ENCODE measurements at places on chromosomes 6 and 20.

- no peak for DNase-seq
These were observed 25.3 kb downstream of the SERAC1 start for GRCh38 chr6:158142789-158143188.

DNA sequence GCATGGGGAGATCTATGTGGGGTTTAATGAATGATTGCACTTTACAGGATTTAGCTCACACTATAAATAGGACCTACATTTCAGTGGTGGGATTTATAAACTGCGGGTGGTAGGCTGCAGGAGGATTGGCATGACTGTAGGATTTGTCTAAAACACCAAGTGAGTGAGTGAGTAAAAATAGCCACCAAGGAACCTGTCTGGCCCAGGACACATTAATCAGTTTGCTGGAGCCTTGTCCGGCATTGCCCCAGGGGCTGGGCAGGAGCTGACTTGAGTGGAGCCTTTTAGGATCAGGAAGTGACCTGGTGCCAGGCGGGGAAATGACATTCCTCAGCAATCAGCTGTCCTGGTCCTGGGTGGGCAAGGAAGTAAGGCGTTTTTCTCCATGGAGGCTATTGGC lies 278.7 kb upstream of the PRND start:
- DNase-seq = no peak

- DNase-seq = no peak
These were observed 1.8 kb downstream of the PCSK2 start for GRCh38 chr20:17228624-17229061.

- DNase-seq = no peak
These were observed 4.4 kb downstream of the HLA-DQB1 start for GRCh38 chr6:32662099-32662498.

DNA sequence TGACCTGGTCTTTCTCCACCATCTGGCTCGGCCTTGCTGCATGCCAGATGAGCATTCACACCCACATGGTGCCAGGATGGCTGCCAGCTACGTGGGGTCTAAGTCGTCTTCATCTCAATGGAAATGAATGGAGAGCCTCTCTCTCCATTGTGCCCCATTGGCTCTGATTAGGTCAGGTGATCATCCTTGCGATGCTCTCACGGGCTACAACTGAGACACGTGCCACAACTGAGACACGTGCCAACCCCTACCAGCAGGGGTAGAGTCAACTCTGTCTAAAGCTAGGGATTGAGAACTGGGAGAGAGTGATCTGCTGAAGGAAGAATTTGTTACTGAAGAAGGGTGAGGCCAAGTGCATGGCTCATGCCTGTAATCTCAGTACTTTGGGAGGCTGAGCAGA lies 67.3 kb upstream of the RALY start:
- no peak for DNase-seq

DNA sequence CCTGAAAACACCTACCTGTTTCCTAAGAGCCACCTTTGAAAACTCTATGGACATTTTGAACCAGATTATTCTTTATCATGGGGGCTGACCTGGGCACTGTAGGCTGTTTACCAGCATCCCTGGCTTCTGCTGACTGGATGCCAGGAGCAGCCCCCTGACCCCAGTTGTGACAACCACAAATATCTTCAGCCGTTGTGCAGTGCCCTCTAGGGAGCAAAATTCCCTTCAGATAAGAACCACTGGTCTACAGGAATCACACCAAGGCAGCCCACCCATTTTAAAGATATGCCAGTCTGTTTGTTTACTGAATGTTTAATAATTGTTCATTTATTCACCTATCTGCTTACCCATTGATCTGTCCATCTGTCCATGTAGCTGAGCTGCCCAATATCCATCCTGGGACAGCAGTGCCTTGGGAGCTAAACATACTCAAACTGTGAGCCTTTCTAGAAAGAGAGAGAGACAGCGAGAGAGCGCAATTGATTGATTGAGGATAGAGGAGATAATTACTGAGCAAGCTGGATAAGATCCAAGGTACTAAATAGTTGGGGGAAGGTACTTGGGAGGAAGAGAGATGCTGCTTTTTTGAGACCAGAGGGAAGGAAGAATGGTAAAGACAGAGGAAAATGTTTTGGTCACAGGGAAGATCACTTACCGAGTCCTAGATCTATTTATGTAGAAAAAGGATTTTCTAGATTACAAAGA lies 276.8 kb downstream of the NRN1 start:
- no peak for DNase-seq

GRCh38 chr20:51128198-51128597 lies 105.3 kb upstream of the KCNG1 start:
- no peak for DNase-seq

- DNase-seq = no peak
These were observed 320.1 kb downstream of the ESR1 start for GRCh38 chr6:152127432-152128165.

GRCh38 chr20:46468508-46468907 lies 44.9 kb downstream of the ZNF334 start:
- DNase-seq = no peak

- no peak for DNase-seq
These were observed 21.9 kb upstream of the IPCEF1 start for GRCh38 chr6:154378518-154378917.

DNA sequence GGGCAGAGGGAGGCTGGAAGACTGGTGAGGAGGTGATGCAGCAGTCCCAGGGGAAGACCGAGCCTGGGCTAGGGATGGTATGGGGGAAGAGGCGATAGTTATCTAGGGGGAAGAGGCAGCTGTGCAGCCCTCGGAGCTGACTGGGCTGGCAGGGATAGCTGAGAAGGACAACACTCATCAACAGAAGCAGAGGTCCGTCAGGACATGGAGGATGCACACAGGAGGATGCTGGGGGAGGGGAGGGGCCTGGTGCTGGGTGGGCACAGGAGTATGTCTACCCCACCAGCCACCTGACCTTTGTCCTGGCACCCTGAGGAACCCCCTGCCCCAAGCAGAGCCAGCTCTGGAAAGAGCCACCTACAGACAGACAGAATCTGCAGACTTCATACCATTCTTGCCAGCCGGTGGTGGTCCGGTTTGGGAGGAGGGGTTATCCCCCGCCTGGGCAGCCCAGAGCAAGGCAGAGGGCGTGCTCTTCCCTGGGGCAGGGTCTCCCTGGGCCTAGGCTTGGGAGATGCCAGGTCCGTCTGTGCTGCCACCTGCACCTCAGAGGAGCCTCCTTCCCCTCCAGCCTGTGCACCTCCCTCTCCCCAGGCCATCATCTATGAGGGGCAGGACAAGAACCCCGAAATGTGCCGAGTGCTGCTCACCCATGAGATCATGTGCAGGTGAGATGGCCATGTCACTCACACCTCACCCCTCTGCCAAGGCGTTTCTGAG lies 14.9 kb downstream of the EBF4 start:
- DNase-seq = no peak

GRCh38 chr6:96721227-96721626 lies 116.0 kb downstream of the GPR63 start:
- no peak for DNase-seq

DNA sequence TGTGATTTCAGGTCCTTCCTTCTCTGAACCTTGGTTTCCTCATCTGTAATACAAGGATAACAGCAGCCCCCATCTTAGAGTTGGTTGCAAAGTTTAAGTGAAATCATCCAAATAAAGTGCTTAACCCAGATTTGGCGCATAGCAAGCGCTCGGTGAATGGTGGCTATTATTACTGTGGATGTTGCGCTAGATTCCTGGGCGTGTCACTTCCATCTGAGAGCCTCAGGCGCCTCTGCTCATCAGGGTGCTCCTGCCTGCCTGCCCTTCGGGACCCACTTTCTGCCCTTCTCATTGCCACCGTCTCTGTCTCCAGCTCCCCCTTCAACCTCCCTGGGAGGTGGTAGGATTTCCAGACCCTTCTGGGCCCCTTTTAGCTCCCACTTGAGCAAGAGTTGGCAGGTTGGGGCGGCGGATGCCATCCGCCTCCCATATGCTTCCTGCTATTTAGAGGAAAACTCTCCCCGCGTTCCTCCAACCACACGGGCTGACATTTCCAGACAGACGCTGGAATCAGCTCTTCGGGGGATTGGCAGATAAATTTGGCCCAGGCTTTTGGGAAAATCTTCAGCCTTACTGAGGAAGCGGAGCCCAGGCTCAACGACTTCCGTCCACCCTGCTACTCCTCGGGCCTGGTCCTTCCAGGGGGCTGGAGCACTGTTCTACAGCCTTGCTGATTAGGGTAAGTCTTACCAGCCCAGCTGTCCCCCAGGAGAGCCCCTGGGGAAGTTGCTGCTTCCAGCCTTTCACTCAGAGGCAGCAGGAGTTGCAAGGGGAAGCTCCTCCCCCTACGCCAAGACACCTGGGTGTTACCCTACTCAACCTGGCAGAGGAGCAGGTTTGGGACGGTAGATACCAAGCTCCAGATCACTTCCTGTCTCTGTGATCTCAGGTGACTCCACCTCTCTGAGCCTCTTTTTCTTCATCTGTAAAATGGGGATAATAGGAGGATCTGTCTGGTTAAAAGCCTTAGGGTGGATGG lies 71.5 kb downstream of the DLGAP4 start:
- no peak for DNase-seq

DNA sequence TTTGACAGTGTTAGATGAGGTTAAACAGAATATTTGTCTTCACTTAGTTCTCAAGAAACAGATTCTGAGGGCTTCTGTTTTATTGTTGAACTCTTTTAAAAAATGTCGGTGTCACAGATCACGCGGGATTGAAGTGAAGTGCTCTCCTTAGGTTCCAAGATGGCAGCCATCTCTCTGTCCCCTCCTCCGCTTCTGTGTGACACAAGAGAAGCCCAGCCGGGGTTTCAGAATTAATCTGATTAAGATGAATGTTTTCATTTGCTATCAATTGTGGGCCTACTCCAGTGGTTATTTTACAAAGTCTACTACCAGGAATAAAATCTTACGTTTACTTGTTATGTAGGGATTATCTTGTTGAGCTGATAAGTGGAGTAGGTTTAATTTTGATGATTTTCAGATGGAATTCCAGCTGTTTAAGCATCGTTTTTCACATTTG lies 10.9 kb downstream of the HIVEP1 start:
- DNase-seq = no peak

GRCh38 chr20:53794529-53795115 lies 201.0 kb upstream of the ZNF217 start:
- DNase-seq = no peak

- no peak for DNase-seq
These were observed 25.2 kb downstream of the GHRH start for GRCh38 chr20:37236462-37236861.
